Suppressor macrophage (primary cell): ENCODE measurements at places on chromosomes 7 and 10.

GRCh38 chr10:29734962-29735627 lies 100.3 kb upstream of the SVIL start:
- peak; percentile 94 for DNase-seq

DNA sequence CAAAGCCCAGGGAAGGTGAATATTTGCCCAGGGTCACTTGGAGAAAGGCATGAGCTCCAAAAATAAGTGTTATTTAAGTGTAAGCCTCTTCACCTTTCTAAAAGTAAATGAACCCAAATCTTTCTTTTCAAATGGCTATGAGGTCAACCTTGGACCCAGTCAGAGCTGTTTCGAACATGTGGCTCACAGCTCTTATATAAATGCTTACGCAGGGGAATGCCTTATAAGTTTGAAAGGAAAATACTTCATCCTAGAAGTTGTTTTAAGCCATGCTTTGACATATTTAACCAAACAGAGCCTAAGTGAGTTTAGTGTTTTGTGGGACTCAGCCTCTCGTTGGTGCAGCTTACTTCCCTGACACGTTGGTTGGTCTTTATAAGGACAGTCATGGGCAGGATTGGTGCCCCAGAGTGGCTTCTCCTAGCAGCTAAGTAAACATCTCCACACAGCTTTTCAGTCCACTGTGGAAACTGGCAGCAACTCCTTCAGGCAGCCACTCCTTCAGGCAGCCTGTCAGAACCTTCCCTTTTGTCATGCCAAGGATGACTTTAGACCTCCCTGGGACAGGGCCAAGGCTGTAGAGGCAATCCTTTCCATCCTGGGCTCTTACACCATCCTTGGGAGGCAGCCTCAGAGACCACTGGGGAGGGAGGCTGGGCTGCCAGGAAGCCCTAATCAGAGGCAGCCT lies 43.6 kb downstream of the MINDY4 start:
- DNase-seq: no peak

GRCh38 chr7:2613098-2613930 lies 18.5 kb upstream of the TTYH3 start:
- no peak for DNase-seq

DNA sequence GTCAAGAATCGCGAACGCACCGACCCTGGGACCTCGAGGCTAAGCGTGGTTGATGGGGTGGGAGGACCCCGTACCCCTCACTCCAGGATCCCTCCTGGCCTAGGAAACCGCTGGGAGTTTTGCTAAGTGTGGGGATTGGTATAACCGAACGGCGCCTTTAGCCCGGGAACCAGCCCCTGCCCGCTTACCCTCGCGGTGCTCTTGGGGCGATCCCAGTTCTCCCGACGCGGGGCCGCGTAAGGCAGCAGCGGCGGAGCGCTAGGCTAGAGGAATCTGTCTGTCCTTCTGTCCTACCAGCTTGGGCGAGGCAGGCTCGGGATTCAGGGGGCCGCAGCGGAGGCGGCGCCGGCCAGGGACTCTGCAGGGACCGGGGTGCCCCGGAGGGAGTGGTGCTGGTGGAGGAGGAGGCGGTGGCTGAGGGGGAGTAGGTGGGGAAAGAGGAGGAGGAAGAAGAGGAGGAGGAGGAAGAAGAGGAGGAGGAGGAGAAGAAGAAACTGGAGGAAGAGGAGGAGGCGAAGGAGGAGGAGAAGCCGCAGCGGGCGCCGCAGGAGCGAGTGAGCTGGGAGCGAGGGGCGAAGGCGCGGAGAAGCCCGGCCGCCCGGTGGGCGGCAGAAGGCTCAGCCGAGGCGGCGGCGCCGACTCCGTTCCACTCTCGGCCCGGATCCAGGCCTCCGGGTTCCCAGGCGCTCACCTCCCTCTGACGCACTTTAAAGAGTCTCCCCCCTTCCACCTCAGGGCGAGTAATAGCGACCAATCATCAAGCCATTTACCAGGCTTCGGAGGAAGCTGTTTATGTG lies 439 bp upstream of the EMX2 start:
- no peak for DNase-seq

DNA sequence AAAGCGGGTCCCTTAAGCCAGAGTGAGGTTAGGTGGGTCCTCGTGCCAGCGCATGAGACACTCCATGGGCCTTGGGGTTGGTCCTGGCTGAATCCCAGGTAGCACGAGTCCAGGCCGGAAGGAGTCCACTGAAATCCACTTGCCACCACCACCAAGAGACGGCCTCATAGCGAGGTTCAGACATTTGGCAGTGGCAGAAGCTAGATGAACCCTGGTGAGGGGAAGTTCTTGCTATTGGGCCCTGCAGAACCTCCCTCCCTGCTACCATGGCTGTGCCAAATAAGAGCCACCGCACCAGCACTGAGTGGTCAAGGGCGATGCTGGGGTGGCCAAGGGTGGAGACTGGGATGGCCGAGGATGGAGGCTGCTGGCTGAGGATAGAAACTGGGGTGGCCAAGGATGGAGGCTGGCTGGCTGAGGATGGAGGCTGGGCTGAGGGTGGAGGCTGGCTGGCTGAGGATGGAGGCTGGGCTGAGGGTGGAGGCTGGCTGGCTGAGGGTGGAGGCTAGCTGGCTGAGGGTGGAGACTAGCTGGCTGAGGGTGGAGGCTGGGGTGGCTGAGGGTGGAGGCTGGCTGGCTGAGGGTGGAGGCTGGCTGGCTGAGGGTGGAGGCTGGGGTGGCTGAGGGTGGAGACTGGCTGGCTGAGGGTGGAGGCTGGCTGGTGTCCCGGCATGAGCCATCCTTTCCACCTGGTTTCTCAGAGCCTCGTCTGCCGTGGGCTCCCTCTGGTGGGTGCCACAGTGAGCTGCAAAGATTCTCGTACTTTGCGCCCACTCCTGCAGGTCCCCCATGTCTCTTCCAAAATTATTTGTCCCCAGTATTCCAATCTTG lies 88.2 kb downstream of the ELFN1 start:
- DNase-seq: peak; percentile 21
